ENCODE measurements at places on chromosomes 5 and 9. TPM values are rescaled to one million over a fixed set of nuclear protein-coding genes. Genes with fewer than 3 reads are reported as not detected.

The PCDHGA4 gene
- total RNA-seq, result not detected

The CATSPER3 gene
- total RNA-seq, result not detected

GRCh38 chr5:96434201-96434645 lies 1.2 kb upstream of the PCSK1 start:
- DNase-seq, result peak; percentile 14

GRCh38 chr5:16983972-16984371 lies 47.9 kb upstream of the MYO10 start:
- DNase-seq, result no peak

DNA sequence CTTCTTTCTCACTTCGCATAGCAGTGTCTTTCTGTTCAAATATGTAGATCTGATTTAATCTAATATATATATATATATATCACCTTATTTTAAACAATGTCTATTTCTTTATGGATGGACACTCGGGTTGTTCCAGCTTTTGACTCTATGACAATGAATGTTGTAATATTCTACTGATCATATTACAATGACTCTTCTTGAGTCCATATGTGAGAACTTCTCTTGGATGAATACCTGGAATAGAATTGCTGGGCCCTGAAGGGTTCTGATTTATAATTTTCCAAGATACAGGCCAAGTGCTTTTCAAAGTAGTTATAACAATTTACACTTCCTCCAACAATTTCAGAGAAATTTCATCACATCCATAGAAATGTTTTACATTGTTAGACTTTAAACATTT lies 28.8 kb downstream of the NTRK2 start:
- no peak for DNase-seq

DNA sequence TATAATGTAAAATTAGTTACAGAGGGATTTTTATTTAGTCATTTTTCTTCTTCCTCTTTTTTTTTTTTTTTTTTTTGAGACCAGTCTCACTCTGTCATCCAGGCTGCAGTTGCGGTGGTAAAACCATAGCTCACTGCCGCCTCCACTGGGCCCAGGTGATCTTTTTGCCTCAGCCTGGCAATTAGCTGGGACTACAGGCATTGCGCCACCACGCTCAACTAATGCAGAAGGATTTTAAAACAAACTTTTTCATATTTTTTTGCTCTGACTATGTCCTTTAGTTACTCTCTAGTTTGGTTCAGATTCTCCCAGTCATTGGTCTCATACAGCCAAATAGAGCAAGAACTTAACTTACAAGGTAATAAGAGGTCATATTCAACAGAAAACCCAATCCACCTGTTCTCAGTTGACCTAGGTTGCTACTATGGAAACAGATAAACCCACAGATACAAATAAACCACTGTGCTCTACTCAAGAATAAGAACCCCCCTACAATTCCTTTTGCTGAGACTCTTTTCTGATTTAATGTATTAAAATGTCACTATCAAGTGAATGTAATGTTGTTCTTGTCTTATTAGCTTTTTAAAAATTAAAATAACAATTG lies 50.1 kb upstream of the TTC39B start:
- no peak for DNase-seq

DNA sequence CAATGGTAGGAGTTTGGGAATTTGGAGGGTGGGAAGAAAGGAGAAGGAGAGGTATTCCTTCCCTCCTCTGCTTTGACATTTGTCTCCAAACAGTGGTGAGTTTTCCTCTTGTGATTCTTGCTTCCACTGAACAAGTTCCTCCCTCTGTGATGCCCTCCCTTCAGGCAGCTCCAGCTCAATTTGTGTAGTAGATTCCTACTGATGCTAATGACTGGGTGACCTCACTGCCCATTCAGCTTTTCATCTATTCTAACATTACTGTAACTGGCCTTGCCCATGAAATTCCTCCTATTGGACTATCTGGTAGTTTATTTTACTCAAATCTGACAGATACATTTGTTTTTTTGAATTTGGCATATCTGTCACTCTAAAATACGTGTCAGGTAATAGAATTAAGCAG lies 121.4 kb downstream of the NFIB start:
- no peak for DNase-seq

DNA sequence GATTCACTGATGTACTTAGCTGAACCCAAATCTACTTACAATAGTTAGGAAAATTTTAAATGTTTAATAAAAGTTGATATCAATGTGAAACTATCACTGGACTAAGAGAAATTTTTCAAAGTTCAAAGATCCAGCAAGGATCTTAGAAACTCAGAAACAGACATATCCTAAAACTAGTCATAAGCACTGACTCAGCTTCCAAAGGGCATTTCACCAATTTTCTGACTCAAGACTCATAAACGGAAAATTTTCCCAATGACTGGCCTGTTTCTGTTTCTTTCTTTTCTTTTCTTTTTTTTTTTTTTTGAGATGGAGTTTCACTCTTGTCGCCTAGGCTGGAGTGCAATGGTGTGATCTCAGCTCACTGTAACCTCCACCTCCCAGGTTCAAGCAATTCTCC lies 66.6 kb downstream of the CDC14B start:
- no peak for DNase-seq

The SLC28A3 gene
- not detected for total RNA-seq

The PCDH12 gene
- not detected for total RNA-seq

The LCP2 gene
- total RNA-seq, result not detected

DNA sequence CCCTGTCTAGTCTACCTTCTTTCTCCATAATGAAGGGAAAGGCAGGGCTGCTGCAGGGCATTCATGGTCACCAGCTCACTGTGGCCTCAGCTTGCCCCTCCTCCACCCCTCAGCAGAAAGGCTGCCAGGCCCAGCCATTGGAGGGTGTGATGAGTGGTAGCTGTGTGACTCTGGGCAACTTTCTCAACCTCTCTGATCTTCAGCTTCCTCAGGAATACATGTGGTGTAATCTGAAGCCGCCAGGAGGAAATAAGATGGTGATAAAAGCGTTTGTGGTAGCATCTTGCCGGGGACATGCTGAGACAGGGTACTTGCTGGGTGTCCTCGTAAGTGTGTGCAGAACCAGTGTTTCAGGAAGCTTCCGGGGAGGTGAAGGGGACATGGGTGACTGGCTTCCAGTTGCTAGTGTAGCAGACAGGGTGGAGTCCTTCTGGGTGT lies 9.8 kb downstream of the CXCL14 start:
- no peak for DNase-seq

The POU4F3 gene
- not detected for total RNA-seq

Data from G401 (cell line).